ENCODE measurements at places on chromosomes 6 and 20.
A peak's percentile ranks its signal among the peaks of the same experiment; 100 is the strongest.

- no peak for DNase-seq
These were observed 14.6 kb downstream of the GMDS start for GRCh38 chr6:2230659-2231277.

GRCh38 chr6:151009576-151009975 is 144.1 kb downstream of the MTHFD1L start:
- no peak for DNase-seq

GRCh38 chr6:32603888-32604287 is 14.2 kb upstream of the HLA-DRB1 start:
- DNase-seq: no peak

GRCh38 chr6:125519367-125519766 is 217.6 kb upstream of the HDDC2 start:
- DNase-seq: no peak

DNA sequence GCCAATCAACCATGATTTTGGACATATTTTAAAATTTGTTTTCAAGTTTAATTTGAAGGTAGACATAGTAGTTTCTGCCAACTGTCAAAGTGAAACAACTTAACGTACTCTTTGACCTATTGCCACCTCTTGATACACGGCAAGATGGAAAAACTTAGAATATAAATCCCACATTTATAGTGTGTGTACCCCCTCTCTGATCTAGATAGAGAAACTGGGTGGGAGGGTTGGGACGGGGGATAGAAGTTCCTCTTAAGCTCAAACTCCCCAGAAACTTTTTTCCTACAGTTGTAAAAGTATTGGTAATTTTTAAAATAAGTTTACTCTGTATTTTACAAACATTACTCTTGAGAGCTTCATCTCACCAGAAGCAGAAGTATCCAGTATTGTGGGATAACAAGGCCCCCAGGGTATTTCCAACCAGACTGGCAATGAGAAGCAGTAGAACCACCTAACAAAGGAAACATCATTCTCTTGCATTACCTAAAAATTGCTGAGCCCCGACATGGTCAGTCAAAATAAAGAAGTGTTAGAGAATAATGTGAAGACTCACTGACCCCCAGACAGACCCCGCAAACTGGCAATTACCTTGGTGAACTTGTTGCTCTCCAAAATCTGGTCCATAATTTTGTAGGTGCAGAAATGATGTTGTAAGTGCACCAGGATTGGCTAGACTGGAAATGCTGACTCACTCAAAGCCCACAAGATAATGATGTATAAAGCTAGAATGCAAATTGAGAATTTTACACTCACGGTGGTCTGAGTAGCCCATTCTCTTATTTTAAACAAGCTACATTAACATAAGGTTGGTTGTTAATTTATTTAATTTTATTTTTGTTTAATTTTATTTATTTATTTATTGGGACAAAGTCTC is 74.7 kb upstream of the TNFAIP3 start:
- DNase-seq: no peak

DNA sequence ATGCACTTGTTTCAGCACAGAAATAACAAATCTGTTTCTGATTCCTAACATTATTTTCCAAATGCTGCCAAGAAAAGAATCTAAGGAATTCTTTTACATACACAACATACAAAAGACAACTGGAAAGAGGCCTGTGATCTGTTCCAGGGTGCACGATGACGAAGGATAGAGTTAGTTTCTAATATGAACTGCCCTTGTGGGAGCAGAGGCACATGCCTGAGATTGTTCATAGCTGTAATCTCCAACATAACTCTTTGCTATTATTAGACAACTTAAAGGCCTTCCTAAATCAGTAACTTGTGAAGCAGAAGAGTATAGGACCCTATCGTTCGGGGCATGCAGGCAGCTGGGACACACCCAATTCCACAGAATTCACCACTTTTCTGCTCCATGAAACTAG is 41.2 kb upstream of the NHSL1 start:
- no peak for DNase-seq

GRCh38 chr6:13318821-13319220 is 9.5 kb downstream of the TBC1D7 start:
- DNase-seq: no peak

GRCh38 chr20:56575961-56576360 is 42.9 kb downstream of the FAM209B start:
- no peak for DNase-seq

DNA sequence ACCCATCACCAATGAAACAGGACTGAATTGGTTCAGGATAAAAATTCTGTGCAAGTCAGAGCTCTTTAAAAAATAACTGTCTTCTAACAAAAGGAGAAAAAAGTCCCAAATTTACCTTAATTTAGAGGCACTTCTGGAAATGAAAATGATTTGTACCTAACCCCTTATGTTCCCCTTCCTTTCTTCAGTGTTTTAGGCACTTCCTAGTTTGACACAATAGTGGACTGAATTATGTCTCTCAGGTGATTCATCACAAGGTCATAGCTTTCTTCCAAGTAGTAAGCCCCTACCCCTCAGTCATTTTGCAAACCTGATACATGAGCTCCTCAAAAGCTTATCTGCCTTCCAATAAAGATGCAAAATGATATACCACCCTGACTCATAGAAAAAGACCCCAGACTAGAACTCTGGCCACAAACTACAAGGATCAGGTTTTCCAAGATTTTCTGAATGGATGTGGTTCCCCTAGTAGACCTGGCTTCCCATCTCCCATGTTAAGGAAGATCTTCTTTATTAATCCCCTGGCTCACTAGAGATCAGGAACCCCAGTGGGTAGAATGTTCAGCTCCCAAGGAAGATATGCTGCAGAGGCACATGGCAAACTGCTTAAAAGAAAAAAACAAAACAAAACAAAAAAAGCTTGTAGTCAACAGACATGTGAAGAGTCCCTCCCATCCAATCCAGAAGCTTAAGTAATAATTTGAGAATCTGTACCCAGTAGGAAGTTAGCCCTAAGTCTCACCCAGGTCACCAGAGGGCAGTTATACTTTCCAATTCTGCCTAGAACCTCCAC is 3.6 kb downstream of the PPP1R10 start:
- DNase-seq: no peak

- no peak for DNase-seq
These were observed 735 bp upstream of the SLC23A2 start for GRCh38 chr20:5002077-5002413.

- DNase-seq: peak; percentile 69
These were observed 1.4 kb upstream of the TRERF1 start for GRCh38 chr6:42453031-42453653.

- no peak for DNase-seq
These were observed 1190.5 kb upstream of the EYS start for GRCh38 chr6:66897576-66897975.

All from activated CD4-positive, alpha-beta T cell treated with anti-CD3 and anti-CD28 coated beads for 4 hours (primary cell).